Activated CD4-positive, alpha-beta T cell treated with anti-CD3 and anti-CD28 coated beads for 48 hours (primary cell): ENCODE measurements at places on chromosomes 5 and 9.

DNA sequence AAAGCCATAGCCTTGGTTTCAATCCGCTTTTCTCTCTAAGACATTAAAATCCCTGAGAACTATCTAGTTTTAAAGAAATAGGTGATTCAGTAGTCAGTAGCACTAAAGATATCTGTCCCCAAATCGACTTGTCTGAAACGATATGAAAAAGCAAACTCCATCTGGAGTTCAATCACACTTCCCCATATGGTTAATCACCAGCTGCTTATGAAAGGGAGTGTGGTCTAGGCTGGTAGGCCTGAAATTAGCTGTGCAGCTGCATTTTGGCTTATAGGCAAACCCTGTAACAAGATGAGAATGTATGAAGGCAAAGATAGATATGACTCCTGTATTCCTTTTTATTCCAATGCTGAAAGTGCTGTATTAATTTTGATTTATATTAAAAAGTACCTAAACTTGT, 65.9 kb downstream of the DMRTA1 start:
- DNase-seq, result no peak

DNA sequence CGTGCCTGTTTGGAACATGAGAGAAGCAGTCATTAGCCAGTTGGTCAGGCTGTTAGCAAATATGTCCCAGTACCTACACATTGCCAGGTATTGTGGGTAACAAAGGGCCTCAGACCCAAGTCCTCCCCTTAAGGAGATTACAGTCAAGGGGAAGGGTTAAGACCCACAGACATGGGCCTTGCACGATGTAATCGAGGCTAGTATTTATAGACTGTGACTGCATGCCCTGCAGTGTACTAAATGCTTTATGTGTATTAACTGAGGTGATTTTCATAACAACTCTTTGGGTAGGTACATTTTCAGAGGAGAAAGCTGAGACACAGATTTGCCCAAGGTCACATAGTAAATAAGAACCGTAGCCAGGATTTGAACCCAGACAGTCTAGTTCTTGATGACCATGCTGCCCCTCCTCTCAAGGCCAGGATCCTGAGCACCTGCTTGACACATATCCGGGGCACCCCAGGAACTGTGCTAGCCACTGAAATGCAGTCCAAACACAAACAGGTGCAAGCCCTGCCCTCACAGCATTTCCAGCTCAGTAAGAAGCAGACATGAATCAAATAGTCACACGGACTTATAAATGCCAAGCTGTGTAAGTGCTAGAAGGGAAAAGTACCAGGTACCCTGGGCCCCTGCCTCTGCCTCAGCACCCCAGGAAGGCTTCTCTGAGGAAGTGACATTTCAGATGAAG, 32.0 kb upstream of the GRPEL2 start:
- DNase-seq, result no peak

DNA sequence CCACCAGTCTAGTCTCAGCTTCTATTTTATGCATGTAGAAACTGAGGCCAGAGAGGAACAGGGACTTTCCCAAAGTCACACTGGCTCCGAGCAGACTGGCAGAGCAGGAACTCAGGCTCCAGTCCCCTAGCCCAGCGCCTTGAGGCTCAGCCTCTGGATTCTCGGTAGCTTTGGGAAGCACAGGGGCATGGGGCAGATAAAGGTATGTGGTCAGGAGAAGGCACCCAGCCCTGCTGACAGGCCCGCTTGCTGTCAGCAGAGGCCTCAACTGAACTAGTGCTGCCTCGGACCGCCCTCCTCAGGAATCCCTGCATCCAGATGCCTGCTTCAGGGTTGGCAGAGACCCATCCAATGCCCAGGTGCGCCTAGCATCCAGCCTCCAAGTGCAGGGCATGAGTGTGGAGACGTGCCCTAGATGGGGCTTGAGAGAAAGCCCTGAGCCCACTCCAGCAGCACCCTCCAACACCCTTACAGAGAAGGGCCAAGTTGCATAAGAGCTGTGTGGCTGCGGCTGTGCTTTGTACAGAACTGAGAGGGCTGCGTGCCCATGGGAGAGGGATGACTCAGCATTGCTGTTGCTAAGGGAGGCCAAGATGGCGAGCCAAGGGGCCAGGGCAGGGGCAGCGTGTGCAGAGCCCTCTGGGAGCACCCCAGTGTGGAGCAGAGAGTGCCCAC, 168.6 kb downstream of the MACROH2A1 start:
- peak; percentile 13 for DNase-seq

GRCh38 chr5:59421986-59422941, 471.3 kb downstream of the PDE4D start:
- DNase-seq, result no peak

DNA sequence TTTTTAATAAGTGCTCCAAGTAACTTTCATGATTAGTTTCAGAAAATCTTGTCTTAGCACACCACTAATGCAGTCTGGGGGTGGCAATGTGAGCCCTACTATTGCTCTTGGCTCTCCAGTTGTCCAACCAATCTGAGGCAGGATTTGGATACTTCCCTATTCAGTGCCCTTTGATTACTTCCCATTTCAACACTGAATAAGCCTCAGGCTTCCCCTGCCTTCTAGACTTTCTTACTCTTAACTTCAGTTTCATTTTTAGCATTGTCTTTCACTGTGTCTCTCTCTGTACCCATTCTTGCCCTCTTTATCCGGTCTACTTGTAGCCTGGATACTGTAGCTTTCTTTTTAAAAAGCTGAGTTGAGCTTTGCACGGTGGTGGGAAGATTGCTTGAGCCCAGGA, 186.1 kb downstream of the C9orf152 start:
- no peak for DNase-seq

GRCh38 chr5:132751444-132751843, 4.2 kb downstream of the CCNI2 start:
- peak; percentile 64 for DNase-seq

DNA sequence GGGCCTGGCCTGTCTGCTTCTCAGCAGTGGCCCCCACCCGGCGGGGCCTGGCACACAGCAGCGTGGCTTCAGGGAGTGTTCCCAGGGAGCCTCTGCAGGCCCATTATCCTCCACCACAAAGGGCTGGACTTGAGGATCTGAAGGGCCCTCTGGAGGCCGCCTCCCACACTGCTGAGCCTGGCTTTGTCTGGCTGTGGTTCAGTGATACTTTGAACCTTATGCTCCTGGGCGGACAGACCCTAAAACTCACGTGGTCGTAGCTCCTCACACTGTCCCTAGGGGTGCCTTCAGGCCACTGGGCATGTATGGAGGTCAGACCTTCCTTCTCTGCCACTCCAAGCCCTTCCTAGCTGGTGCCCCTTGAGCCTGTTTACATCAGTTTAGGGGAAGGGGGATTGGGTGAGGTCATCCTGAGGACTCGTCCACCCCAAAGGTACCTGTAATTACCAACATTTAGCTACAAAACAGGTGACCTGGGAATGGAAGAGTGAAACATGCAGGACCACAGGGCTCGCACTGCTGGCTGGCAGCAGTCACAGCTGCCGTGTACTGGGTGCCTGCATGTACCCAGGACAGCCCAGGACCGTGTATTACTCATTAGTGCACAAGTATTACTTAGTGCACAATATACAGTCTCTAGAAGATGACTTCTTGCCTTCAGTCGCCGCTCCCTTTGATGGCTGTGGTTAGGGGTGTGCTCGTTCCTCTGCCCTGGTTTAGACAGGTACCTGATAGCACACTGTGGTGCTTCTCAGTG, 8.5 kb downstream of the GRHPR start:
- DNase-seq, result no peak

DNA sequence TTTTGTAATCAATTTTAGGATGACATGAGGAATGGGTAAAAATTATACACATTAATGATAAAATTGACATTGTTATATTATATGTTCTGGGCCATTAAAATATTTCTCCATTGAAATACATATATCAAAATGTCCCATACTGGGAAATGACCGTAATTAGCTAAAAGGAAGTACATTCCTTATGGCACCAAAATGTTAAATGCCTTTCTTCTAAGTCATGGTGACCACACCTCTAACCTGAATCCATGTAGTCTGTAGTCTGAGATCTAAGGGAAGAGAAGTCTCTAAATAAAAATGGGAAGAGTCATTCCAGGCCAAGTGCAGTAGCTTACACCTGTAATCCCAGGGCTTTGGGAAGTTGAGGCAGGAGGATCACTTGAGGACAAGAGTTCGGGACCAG, 10.0 kb upstream of the GDA start:
- DNase-seq, result no peak

- DNase-seq, result no peak
Measured at GRCh38 chr5:39080168-39080567, 6.0 kb upstream of the RICTOR start.

- no peak for DNase-seq
Measured at GRCh38 chr9:21852754-21853153, 50.3 kb downstream of the MTAP start.

GRCh38 chr9:126204197-126204596, 122.4 kb upstream of the MVB12B start:
- no peak for DNase-seq

DNA sequence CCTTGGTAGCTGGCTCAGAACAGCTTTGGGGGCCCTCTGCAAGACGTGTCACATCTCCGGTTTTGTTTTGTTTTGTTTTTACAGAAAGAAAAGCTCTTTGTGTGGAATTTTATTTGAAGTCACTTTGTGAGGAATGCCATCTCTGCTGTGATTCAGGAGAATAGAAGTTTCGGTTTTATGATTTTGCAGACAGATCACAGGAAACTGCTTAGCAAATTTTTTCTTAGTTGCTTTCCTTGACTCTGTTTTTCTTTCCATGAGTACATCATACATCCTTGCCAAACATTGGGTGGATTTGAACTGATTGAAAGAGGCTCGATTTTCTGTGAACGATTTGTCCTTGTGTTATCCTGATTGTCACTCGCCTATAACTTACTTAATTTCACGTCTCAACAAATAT, 5.1 kb downstream of the SEMA5A start:
- no peak for DNase-seq

- peak; percentile 2 for DNase-seq
Measured at GRCh38 chr5:107289030-107289714, 381.6 kb downstream of the EFNA5 start.

DNA sequence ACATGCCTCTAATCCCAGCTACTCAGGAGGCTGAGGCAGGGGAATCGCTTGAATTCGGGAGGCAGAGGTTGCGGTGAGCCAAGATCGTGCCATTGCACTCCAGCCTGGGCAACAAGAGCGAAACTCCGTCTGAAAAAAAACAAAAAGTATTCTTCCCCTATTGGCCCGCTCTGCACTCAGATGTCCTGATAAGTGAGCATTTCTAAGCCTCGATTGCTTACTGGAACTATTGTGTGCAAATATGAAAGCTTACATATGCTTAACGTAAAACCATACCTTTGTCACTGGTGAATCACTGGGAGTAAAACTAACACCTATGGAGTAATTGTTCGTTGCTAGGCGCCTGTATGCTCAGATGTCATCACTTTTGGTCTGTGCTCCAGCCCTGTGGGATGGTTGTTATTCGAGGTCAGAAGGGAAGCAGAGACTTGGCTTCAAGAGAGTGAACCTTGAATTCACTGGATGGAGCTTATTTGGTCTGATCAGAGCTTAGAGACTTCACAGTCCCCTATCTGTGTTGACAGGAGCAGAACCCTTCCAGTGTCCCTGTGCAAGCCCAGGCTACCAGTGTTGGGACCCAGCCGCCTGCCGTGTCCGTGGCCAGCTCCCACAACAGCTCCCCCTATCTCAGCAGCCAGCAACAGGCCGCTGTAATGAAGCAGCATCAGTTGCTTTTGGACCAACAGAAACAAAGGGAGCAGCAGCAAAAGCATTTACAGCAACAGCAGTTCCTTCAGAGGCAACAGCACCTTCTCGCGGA, 25.3 kb upstream of the LTC4S start:
- peak; percentile 48 for DNase-seq

DNA sequence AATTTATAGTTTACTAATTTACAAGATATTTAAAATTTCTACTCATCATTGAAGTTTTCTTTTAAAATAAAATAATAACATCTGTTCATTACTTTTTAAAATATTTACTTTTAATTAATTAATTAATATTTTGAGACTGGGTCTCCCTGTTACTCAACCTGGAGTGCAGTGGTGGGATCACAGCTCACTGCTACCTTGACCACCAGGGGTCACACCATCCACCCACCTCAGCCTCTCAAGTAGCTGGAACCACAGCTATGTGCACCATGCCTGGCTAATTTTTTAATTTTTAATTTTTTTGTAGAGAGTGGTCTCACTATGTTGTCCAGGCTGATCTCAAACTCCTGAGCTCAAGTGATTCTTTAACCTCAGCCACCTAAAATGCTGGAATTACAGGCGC, 1013.6 kb downstream of the CDH9 start:
- no peak for DNase-seq

GRCh38 chr9:24045150-24045549, 219.1 kb upstream of the ELAVL2 start:
- no peak for DNase-seq

DNA sequence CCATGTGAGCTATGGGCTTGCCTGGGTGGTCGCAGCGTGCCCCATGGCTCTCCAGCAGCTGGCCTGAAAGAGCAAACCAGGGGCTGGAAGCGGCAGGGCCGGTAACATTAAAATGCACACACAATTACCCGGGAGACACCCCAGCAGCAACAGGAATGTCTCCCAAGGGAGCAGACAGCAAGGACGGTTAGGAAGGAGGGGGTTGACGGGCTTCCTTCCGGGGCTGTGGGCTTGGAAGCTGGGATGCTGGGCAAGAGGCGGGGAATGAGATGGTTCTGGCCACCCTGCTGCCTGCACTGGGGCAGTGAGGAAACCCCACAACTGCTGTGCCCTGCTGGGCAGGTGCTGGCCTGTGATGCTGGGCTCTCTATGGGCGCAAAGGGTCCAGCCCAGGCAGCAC, 71.8 kb upstream of the ADAMTS2 start:
- DNase-seq, result no peak

GRCh38 chr5:90408571-90409317, 812 bp downstream of the CETN3 start:
- DNase-seq, result no peak

DNA sequence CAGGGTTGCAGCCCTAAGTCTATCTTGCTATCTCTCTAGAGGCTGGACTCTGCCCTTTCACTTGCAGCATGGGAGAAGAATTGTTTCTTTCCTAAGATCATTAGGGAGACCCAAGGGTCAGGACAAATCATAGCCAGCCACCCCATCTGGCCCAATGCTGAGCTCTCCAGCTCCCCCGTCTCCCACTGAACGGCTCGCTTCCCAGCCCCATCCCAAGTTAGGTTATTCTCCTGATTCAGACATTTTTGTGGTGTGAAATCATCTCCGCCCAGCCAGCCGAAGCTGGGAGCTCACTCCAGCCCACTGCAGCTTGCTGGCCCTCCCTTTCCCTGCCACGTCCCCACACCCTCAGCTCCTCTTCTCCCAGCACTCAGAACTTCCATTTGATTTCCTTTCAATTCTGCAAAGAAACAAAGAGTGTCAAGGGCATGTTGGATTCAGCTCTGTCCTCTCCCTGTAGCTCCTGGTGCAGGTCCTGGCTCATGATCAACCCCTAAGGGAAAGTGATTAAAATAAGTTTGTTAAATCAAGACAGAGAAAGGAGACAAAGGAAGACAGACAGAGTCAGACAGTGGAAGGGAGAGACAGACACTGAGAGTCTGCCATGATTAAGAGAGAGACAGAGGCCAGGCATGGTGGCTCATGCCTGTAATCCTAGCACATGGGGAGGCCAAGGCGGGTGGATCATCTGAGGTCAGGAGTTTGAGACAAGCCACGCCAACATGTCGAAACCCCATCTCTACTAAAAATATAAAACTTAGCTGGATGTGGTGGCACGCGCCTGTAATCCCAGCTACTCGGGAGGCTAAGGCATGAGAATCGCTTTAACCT, 12.6 kb upstream of the SPARC start:
- DNase-seq, result no peak

- no peak for DNase-seq
Measured at GRCh38 chr9:133331641-133332380, 4.2 kb downstream of the SURF6 start.
